ENCODE measurements at places on chromosomes 11 and 22.

- DNase-seq: no peak
These were observed 36.0 kb upstream of the PICK1 start for GRCh38 chr22:38021206-38021605.

DNA sequence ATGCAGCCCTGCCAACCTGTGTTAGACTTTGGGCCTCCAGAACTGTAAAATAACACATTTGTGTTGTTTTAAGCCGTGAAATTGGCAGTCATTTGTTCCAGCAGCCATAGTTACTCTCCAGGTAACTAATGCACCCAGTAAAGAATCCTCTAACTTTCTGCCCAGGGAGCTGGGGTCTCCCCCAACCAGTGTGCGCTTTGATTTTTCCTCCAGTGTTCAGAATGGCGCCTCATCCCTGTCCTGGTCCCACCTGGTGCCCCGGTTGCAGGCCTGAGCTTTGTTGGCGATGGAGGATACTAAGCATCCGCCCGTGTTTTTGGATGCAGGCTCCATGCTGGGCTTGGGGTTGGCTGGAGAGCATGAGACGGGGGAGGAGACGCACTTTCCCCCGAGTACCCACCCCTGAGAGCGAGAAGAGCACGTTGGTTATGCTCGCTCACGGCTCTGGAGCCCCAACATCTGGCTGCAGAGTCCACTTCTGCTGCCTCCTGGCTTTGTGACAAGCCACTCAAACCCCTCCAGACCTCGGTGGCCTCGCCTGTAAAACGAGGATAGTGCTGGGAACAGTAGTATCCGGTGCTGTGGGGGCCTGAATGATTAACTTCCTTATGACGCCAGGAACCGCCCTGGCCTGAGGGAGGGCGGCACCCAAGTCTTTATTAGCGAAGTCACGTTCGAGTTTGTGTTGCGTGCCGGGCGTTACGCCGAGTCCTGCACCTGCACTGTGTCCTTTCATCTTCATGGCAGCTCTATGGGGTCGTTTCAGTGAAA is 25.8 kb downstream of the MRGPRD start:
- no peak for DNase-seq

GRCh38 chr11:665704-666281 is 28.7 kb downstream of the DRD4 start:
- no peak for DNase-seq

GRCh38 chr11:77037057-77037456 is 2.9 kb downstream of the B3GNT6 start:
- no peak for DNase-seq

GRCh38 chr22:29208879-29209623 is 3.4 kb downstream of the EMID1 start:
- DNase-seq: no peak

DNA sequence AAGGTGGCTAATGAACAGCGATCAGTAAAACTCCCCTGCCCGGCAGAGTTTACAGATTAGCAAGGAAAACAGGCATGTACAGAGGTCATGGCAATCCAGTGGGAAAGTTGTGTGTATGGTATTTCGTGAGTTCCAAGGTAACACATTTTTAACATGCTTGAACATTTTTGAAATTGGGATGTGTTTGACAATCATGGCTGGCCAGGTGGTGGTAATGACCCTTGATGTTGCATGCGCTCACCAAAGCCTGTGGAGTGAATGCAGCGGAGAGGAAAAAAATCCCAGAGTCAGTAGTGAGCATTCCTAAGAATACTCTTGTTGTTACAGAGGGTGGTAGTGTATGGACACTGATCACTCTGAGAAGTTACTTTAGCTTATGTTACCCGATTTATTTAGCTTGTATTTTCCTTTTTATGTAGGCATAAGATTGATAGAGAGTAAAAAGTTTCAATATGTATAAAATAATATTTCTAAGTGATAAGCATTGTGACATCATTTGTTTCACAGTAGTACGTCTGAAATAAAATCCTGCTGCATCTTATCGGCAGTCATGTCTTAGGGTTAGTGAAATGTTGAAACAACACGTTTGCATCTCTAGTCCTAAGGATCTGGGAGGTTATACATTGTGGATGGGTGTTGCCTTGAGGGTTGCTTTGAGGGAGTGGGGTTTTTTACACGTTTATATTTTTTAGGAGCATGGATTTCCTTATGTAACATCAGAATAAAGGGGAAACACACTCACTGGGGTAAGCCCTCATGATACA is 8.7 kb downstream of the TEAD1 start:
- no peak for DNase-seq

- no peak for DNase-seq
These were observed 71.5 kb downstream of the BRD1 start for GRCh38 chr22:49756201-49756600.

All from activated CD4-positive, alpha-beta T cell treated with anti-CD3 and anti-CD28 coated beads, Interleukin-2, Interleukin-4, amounts not matched to agents 100 ng/mL and 50 ng/mL, durations not matched to agents 16 hours and 8 hours (primary cell).